Liver (tissue), 10 donors: ENCODE measurements at places on chromosomes 3 and 15. TPM values are rescaled to one million over a fixed set of nuclear protein-coding genes. Genes with fewer than 3 reads are reported as not detected.

- DNase-seq = no peak
Observed at GRCh38 chr15:36959746-36960145, 140.6 kb downstream of the MEIS2 start.

SPSB4 gene
- 0.57 TPM for polyA plus RNA-seq

DNA sequence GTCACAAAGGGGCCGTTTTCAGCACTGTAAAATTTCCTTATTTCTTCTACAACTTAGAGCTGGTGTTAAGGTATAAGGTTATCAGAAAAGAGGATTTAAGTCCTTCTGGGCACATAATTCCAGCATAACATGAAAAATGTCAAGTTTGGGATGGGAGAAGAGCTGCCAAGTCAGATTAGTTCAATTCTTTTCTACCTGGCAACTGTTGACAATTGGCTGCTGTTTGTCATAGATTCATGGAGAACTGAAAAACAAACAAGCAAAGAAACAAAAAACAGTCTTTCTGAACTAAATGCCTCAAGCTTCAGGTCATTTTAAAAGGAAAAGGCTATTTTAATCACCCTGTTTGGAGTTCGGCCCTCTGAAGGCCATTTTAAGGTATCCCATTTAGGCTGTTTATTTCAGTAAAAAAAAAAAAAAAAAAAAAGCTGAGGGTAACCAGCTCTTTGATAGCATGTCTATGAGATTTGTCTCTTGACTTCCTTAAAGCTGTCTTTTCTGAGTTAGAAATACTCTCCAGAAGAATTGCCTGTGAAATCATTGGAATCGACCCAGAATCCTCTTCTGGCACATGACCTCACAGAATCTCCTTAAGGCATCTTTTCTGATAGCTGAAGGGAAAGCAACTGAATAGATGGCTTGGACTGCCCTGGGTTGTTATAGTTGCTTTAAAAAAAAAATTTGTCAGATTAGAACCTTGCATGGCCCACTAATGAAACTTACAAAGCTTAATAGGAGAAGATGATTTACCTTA lies 173.3 kb downstream of the SEMA6D start:
- DNase-seq = no peak

DNA sequence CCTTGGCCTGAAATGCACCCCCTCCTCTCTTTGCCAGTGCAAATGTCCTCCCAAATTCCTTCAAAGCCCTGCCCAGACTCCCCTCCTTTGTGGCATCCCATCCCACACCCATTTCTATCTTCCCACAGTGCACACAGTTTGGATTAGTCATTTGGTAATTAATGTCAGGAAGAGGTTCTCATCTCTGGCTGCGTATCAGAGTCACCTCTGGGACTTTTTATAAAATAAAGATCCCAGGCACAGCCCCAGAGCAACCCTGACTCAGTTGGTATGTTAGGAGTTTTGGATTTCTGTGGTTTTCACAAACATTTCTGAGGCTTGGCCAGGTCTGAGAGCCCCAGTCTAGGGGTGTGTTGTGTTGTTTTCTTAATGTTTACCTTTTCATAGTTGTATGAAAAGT lies 41.6 kb downstream of the C3orf20 start:
- no peak for DNase-seq

IL17RD gene
- polyA plus RNA-seq = 0.18 TPM

CCR2 gene
- 1.5 TPM for polyA plus RNA-seq

- DNase-seq = no peak
Observed at GRCh38 chr15:82292271-82292670, 29.7 kb downstream of the SAXO2 start.

GOLGA8T gene
- polyA plus RNA-seq = not detected

TNFAIP8L3 gene
- polyA plus RNA-seq = 0.44 TPM

ADAMTS9 gene
- polyA plus RNA-seq = 1.3 TPM

GRCh38 chr3:108403686-108404345 lies 106.6 kb downstream of the MYH15 start:
- no peak for DNase-seq

GRCh38 chr3:197889204-197889930 lies 60.6 kb upstream of the RPL35A start:
- no peak for DNase-seq

GOLGA6L9 gene
- 1.0 TPM for polyA plus RNA-seq

GRCh38 chr15:64856429-64857145 lies 14.9 kb downstream of the PLEKHO2 start:
- DNase-seq = no peak

DNA sequence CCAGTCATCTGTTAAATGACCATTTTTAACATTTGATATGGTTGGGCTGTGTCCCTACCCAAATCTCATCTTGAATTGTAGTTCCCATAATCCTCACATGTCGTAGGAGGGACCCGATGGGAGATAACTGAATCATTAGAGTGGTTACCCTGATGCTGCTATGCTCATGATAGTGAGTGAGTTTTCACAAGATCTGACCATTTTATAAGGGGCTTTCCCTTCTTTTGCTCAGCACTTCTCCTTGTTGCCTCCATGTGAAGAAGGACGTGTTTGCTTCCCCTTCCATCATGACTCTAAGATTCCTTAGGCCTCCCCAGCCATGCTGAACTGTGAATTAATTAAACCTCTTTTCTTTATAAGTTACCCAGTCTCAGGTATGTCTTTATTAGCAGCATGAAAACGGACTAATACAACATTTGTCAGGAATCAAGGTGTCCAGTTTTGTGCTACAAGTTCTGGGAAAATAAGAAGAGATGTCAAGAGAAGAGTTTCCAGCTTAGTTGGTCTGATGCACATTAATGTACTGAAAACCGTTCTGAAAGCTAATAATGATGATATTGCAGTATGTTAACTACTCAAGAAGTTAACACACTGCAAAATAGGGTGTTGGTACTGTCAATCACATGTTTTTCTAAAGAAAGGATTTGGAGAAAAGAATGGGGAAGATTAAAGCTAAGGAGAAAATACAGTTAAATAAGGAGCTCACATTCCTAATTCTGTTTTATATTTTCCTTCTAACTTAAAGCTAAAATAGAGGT lies 67.9 kb downstream of the ATP8B4 start:
- DNase-seq = no peak

DNA sequence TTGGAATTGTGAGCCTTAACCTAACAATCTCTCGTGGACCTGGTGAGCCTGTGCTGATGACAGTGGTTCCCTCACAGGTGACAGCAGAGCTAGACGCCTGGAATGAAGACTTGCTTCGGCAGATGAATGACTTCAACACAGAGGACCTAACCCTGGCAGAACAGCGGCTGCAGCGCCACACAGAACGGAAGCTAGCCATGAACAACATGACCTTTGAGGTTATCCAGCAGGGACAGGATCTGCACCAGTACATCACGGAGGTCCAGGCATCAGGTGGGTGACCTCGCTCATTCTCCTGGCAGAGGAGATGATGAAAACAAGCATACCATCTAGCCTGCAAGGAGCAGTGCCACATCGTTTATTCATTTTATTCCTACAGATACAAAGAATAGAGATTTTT lies 316.9 kb upstream of the UMPS start:
- no peak for DNase-seq

CCDC33 gene
- not detected for polyA plus RNA-seq

COLQ gene
- 0.27 TPM for polyA plus RNA-seq

DNA sequence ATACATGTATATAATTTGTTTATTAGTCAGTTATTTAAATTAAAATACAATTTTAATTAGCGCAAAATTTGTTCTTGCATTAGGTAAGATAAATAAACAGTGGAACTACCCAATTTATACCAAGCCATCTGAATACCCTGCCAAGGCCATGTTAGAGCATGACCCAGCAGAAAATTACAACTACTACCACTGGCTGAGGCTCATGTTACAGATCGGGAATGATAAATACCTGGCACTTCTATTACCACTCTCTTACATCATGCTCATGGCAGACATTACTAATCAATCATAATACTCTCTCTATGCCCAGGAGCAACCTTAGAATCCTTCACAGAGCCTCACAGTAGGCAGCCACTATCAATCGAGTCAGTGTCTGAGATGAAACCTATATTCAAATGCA lies 21.2 kb upstream of the LMOD3 start:
- no peak for DNase-seq

DNA sequence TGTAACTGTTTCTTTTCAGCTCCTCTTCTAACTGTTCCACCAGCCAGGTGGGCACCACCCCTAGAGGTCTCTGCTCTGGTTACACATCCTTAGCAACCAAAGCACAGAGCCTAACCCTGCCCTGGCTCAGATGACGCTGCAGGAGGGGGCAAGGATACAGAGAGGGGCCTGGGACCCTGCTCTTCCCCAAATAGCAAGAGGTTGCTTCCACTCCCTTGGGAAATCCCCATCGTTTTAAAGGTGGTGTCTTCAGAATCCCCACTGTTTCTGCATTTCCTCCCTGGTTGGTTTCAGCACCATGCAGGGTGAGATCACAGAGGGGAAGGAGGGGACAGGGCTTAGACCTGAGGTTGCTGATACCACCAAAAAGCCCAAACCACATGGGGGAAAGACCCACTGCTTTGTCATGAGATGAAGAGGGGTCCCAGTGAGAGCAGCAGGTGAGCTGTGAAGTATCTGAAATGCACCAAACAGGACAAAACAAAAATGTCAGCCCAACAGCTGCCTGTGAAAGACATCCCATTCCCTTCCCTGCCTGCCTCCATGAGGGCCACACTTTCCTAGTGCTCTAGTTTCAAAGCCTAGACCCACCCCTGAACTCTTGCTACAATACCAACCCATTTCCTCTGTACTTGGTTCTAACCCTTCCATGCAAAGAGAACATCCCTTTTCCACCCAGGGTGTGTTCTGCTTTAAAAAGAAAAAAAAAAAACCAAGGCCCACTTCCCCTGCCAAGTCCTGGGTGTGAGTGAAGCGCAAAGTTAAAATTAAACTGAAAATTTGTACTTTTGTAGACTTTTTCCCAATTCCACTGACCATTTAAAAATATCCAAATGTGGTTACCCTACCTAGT lies 29.0 kb downstream of the ANP32A start:
- DNase-seq = no peak

SPATA12 gene
- not detected for polyA plus RNA-seq

VGLL3 gene
- 0.08 TPM for polyA plus RNA-seq

FETUB gene
- polyA plus RNA-seq = 8.0 TPM

GRCh38 chr3:168102735-168103410 lies 7.1 kb upstream of the GOLIM4 start:
- DNase-seq = no peak

GRCh38 chr3:170614214-170614966 lies 28.5 kb upstream of the SLC7A14 start:
- no peak for DNase-seq

DNA sequence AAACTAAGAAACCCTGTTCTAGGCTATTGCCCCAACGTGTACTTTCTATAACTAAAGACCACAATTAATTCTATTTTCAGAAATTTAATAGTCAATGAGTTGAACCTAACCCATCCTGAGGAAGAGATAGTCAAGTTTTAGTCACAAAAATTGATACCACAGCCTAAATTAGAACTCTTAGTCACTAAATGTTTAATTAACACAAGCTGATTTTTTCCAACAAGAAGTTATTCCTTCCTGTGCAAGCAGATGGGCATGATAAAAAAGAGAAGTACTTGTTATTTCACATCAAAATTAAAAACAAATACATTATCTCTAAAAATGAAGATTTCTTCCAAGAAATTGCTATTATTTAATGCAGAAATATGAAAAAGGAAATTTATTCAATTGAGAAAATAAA lies 38.4 kb upstream of the TERB2 start:
- DNase-seq = no peak
